ENCODE measurements at places on chromosomes 11 and 22. TPM values are rescaled to one million over a fixed set of nuclear protein-coding genes. Genes with fewer than 3 reads are reported as not detected.

The PLEKHB1 gene
- total RNA-seq = 0.22 TPM

The TRPT1 gene
- total RNA-seq = 19.5 TPM

The CTSF gene
- 39.6 TPM for total RNA-seq

The MRGPRE gene
- not detected for total RNA-seq

The OR51B4 gene
- total RNA-seq = not detected

The TESMIN gene
- 1.9 TPM for total RNA-seq

The LARGE2 gene
- not detected for total RNA-seq

The ENTHD1 gene
- not detected for total RNA-seq

The VSIG2 gene
- under 0.01 TPM for total RNA-seq

The SEC14L2 gene
- 16.6 TPM for total RNA-seq

The MS4A6E gene
- total RNA-seq = not detected

The EPS8L2 gene
- total RNA-seq = 1.9 TPM

The KCNJ4 gene
- total RNA-seq = not detected

The YWHAH gene
- total RNA-seq = 92.7 TPM

The TRIM6 gene
- 1.5 TPM for total RNA-seq

The FGF19 gene
- not detected for total RNA-seq

The SCGB1D2 gene
- not detected for total RNA-seq

The AQP11 gene
- total RNA-seq = 0.17 TPM

The OSBP2 gene
- 14.9 TPM for total RNA-seq

The SCGB2A2 gene
- total RNA-seq = not detected

The MMP8 gene
- not detected for total RNA-seq

The DEUP1 gene
- total RNA-seq = not detected

The KCNJ5 gene
- total RNA-seq = not detected

The NXPE2 gene
- total RNA-seq = not detected

The ZBTB16 gene
- total RNA-seq = 8.3 TPM

The DAGLA gene
- 1.7 TPM for total RNA-seq

The IGF2 gene
- 0.60 TPM for total RNA-seq

The KIRREL3 gene
- not detected for total RNA-seq

The CASP1 gene
- 28.2 TPM for total RNA-seq

The APOL4 gene
- total RNA-seq = 2.7 TPM

The APOL6 gene
- 14.7 TPM for total RNA-seq

The SYNGR1 gene
- total RNA-seq = 0.95 TPM

The FAM76B gene
- total RNA-seq = 27.8 TPM

Measured in dermis lymphatic vessel endothelial cell (primary cell).